H1 (cell line): ENCODE measurements at places on chromosomes 6 and 20.
A peak's percentile ranks its signal among the peaks of the same experiment; 100 is the strongest.

DNA sequence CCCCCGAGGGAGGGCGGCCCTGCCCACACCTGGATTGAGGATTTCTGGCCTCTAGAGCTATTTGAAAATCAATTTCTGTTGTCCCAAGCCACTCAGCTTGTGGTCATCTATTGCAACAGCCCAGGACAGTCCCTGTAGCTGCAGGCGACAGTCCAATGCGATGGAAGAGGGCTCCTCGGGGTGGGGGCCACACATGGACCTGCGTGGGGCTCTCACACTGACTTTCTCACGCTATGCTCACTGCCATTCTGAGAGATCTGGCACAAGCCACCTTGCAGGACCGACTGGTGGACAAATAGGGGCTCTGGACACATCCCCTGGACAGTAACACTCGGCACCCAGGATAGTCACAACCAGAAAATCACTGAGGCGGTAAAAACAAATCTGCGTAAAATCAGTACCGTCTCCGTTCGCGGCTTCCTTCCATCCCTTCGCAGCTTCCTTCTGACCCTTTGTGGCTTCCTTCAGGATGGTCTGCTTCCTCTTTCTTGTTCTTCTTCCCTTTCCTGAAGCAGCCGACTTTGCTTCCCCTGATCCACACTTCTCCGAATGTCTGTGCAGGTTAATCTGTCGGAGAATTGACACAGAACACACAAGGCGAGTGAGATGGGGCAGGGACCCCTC lies 21.8 kb downstream of the CTCFL start:
- H3K4me3 ChIP-seq = no peak overlapping the region
- H3K36me3 ChIP-seq = no peaks in the 10 kb centered on the region
- peaks cover 2% of the 10 kb centered on the region for H3K4me1 ChIP-seq
- H3K27me3 ChIP-seq = no peaks in the 10 kb centered on the region
- DNase-seq = no peak

- no peak overlapping the region for H3K4me3 ChIP-seq
- no peak overlapping the region for H3K27ac ChIP-seq
- H3K36me3 ChIP-seq = no peaks in the 10 kb centered on the region
- no peak for DNase-seq
- H3K27me3 ChIP-seq = no peaks in the 10 kb centered on the region
- H3K4me1 ChIP-seq = peaks cover 22% of the 10 kb centered on the region
These were observed 256.4 kb downstream of the TMEM242 start for GRCh38 chr6:157066781-157067491.

DNA sequence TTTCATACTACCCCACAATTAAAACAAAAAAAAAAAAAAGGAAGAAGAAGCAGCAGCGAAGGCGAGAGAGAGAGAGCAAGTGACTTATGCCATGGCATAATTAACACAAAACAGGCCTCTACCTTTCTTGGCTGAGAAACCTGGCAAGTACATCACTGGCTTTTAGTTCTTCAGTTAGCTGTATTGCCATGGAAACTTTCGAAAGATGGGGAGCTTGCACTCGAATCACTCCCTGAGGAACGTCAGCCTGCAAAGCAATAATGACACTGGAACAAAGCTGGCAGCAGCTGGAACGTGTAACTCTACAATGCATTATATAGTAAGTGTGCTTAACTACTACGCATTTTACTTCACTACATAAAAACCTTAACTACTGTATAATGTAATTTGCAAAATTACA lies 126.1 kb downstream of the ARHGAP18 start:
- H3K27ac ChIP-seq = no peak overlapping the region
- DNase-seq = no peak
- no peaks in the 10 kb centered on the region for H3K27me3 ChIP-seq
- no peaks in the 10 kb centered on the region for H3K4me1 ChIP-seq
- no peaks in the 10 kb centered on the region for H3K36me3 ChIP-seq
- no peak overlapping the region for H3K4me3 ChIP-seq

GRCh38 chr20:8255945-8256632 lies 124.0 kb downstream of the PLCB1 start:
- H3K27me3 ChIP-seq = no peaks in the 10 kb centered on the region; the same call in 1 of the 2 replicates
- H3K4me3 ChIP-seq = no peak overlapping the region
- no peak overlapping the region for H3K27ac ChIP-seq
- no peaks in the 10 kb centered on the region for H3K4me1 ChIP-seq

GRCh38 chr6:55569638-55570037 lies 9.4 kb downstream of the HMGCLL1 start:
- no peaks in the 10 kb centered on the region for H3K36me3 ChIP-seq
- no peak overlapping the region for H3K4me3 ChIP-seq
- DNase-seq = no peak
- H3K27me3 ChIP-seq = no peaks in the 10 kb centered on the region
- peaks cover 4% of the 10 kb centered on the region; the same call in 1 of the 2 replicates for H3K4me1 ChIP-seq

- no peaks in the 10 kb centered on the region for H3K36me3 ChIP-seq
- H3K4me3 ChIP-seq = no peak overlapping the region
- H3K27ac ChIP-seq = no peak overlapping the region
These were observed 643.2 kb upstream of the NOX3 start for GRCh38 chr6:156098839-156099238.

DNA sequence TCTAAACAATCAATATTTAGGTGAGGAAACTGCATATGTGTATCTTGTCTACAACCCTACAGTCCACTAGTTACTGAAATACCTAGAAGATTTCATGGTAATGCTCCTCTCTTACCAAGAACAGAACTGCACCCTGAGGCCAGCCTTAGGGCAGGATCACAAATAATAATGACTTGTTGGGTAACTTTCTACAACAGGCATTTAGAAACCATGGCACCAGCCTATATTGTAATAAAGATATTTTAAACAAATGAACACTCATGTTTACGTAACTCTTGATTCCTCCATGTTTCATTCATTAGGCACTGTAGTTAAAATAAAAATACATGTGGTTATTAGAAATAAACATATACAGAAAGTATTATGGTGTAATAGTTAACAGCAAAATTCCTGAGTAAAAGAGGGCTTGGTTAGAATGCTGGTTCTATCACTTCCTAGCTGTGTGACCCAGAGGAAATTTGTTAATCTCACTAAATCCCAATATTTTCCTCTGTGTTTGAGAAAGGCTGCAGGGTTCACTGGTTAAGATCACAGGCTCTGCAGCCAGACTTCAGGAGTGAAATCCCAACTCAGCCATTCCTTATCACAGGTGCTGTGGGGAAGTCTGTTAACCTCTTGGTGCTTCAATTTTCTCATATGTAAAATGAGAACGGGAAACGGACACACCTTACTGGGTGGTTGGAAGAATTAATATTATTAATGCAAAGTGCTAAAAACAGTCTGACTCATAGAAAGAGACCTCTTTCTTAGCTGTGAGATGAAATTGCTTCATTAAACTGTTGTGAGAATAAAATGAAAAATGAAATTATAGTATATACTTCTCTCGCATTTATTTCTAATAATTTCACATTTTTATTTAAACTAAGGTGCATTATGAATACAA lies 8.5 kb downstream of the HMGN3 start:
- H3K4me3 ChIP-seq = no peak overlapping the region
- H3K27me3 ChIP-seq = no peaks in the 10 kb centered on the region
- DNase-seq = no peak
- H3K36me3 ChIP-seq = no peaks in the 10 kb centered on the region

- no peak overlapping the region for H3K4me3 ChIP-seq
- DNase-seq = no peak
- no peaks in the 10 kb centered on the region for H3K36me3 ChIP-seq
- no peaks in the 10 kb centered on the region for H3K4me1 ChIP-seq
These were observed 419.4 kb downstream of the C6orf118 start for GRCh38 chr6:164889980-164890379.

DNA sequence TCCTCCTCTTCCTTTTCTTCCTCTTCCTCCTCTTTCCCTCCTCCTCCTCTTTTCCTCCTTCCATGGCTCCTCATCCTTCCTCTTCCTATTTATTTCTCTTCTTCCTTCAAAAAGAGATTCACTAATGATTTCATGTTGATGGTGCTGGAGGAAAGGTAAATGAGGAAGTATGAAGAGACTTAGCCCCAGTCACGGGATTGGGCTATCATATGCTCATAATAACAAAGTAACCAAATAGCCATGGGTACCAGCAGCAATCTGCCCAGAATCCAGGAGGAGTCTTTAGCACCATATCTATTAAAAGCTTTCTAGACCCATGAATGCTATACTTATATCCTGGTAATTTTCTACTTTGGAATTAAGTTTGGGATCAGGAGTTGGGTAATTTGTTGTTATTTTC lies 910.9 kb upstream of the MAP3K7 start:
- no peak for DNase-seq
- no peak overlapping the region for H3K27ac ChIP-seq
- no peaks in the 10 kb centered on the region for H3K27me3 ChIP-seq
- no peaks in the 10 kb centered on the region for H3K36me3 ChIP-seq
- no peak overlapping the region for H3K4me3 ChIP-seq

- no peaks in the 10 kb centered on the region for H3K36me3 ChIP-seq
- no peaks in the 10 kb centered on the region; the same call in 1 of the 2 replicates for H3K4me1 ChIP-seq
- no peak overlapping the region for H3K27ac ChIP-seq
- H3K27me3 ChIP-seq = no peaks in the 10 kb centered on the region
- peak overlapping the region; percentile 27; the same call in 1 of the 2 replicates for H3K4me3 ChIP-seq
These were observed 13.2 kb upstream of the SERINC1 start for GRCh38 chr6:122484760-122485159.

GRCh38 chr20:19992996-19993908 lies 23.9 kb upstream of the NAA20 start:
- peaks cover 7% of the 10 kb centered on the region for H3K4me1 ChIP-seq
- no peaks in the 10 kb centered on the region for H3K27me3 ChIP-seq

- H3K4me1 ChIP-seq = peaks cover 19% of the 10 kb centered on the region; the same call in 1 of the 2 replicates
- no peaks in the 10 kb centered on the region for H3K36me3 ChIP-seq
- H3K4me3 ChIP-seq = peak overlapping the region; percentile 96
These were observed 113.2 kb upstream of the BEND6 start for GRCh38 chr6:56841751-56842150.

- no peaks in the 10 kb centered on the region for H3K27me3 ChIP-seq
- H3K4me1 ChIP-seq = peaks cover 6% of the 10 kb centered on the region
- H3K36me3 ChIP-seq = peaks cover 24% of the 10 kb centered on the region
- H3K4me3 ChIP-seq = no peak overlapping the region
These were observed 1.2 kb upstream of the ACAT2 start for GRCh38 chr6:159760602-159761057.

DNA sequence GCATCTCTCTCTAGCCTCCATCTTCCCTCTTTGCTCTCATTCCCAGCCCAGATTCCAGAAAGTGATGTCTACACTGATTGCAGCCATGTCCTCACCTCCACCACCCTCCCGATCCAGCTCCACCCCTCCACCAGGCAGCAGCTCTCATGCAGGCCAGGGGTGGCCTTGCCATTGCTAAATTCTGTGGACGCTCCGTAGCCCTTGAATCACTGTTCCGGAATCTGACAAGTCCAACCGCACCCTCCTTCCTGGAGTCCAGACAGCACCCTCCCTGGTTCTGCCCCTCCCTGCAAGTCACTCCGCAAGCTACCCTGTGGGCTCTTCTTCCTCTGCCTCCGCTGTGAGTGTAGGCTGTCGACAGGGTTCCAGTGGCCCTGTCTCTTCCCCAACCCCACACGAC lies 26.2 kb downstream of the TNXB start:
- no peak for DNase-seq
- no peaks in the 10 kb centered on the region for H3K36me3 ChIP-seq
- H3K27me3 ChIP-seq = peaks cover 10% of the 10 kb centered on the region
- no peak overlapping the region for H3K27ac ChIP-seq
- peaks cover 4% of the 10 kb centered on the region; the same call in 1 of the 2 replicates for H3K4me1 ChIP-seq

DNA sequence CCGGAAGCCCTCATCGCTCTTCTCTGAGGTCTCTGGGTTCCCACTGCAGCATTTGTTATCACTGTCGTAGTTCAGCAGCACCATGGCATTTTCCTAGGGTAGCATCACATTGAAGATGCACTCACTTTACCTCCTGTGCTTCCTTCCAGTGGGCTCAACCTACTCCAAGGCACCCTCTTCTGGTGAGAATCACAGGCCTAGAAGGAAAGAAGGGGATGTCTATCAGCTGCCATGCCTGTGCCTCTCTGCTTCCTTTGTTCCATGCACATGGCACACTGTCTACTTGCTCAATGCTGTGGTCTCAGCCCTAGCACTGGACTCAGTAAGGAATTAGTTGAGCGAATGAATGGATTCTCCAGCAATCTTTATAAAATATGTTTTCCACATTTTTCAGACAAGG lies 22.6 kb downstream of the CST4 start:
- DNase-seq = no peak
- H3K36me3 ChIP-seq = no peaks in the 10 kb centered on the region
- H3K4me3 ChIP-seq = no peak overlapping the region
- no peak overlapping the region for H3K27ac ChIP-seq

- no peak overlapping the region for H3K4me3 ChIP-seq
- no peaks in the 10 kb centered on the region for H3K4me1 ChIP-seq
- no peak overlapping the region for H3K27ac ChIP-seq
These were observed 26.8 kb upstream of the TNFAIP3 start for GRCh38 chr6:137840252-137840651.

DNA sequence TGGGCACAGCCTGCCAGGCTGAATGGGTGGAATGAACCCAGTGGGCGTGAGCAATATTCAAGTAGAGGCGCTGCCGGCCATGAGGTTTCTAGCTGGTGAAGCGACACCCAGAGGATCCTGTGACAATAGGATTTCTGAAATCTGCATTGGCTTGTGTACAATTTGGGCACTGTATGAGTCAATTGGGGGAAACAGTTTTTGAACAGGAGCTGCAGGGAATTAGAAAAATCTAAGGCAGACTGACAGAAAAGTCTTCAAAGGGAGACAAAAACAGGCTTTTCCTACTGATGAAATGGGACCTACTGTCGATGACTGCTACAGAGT lies 148.8 kb upstream of the PROKR2 start:
- no peaks in the 10 kb centered on the region for H3K27me3 ChIP-seq
- H3K4me3 ChIP-seq = no peak overlapping the region
- no peaks in the 10 kb centered on the region for H3K4me1 ChIP-seq
- no peaks in the 10 kb centered on the region for H3K36me3 ChIP-seq
- DNase-seq = no peak

DNA sequence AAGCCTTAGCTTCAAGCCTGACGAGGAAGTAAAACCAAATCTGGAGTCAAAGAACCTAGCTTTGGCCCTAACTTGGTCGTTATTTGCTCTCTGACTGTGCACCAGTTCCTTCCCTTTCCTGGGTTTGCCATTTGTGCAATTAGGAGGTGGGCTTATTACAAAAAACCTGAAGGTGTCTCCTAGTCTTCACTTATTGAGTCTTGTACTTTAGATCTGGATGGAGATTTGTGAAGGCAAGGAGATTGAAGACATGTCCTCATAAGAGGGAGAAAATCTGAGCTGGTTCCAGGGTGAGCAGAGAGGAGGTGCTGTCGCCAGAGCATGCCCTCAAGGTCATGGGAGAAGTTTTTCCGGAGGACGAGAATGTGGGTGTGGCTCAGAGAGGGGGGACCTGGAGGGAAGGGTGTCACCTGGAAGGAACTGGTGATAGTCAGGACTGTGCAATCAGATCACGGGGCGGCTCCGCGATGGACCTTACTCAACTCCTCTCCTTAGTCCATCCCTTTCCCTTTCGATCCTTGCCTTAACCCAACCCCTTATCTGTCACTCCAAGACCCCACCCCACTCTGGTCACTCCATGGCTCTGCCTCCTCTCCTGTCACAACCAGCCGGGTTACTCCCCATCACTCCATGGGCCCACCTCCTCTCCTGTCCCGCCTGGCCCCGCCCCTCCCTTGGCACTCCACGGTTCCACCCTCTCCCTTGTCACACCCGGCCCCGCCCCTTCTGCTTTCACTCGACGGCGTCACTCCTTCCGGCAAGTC lies 588 bp upstream of the ACSS2 start:
- DNase-seq = no peak
- H3K4me1 ChIP-seq = no peaks in the 10 kb centered on the region
- no peaks in the 10 kb centered on the region for H3K36me3 ChIP-seq
- H3K27ac ChIP-seq = no peak overlapping the region
